ENCODE measurements at places on chromosomes 3 and 15.
A peak's percentile ranks its signal among the peaks of the same experiment; 100 is the strongest.

DNA sequence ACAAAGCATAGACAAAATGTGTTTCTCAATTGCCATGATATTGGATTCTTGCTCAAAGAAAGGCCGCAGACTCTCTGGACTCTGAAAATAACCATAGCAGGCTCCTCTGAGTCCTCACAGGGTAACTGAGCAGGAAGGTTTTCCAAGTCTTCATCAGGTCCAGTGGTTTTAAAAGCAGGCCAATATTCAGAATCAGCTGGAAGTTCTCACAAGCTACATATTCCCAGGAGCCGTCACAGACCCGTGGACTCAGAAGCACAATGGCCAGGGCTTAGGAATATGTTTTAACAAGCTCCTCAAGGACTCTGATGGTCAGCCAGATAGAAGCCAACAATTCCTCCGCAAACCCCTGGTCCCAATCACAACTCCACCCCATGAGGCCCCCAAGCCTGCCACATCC, 256.1 kb upstream of the ADAMTS9 start:
- DNase-seq, result no peak
- H3K36me3 ChIP-seq, result no peaks in the 10 kb centered on the region
- no peak overlapping the region for H3K27ac ChIP-seq
- no peak overlapping the region for H3K4me3 ChIP-seq

- no peak for DNase-seq
- no peaks in the 10 kb centered on the region for H3K4me1 ChIP-seq
- H3K4me3 ChIP-seq, result no peak overlapping the region
- H3K27ac ChIP-seq, result no peak overlapping the region
- no peaks in the 10 kb centered on the region for H3K27me3 ChIP-seq
- H3K36me3 ChIP-seq, result no peaks in the 10 kb centered on the region
Observed at GRCh38 chr3:11932636-11933035, 71.6 kb upstream of the SYN2 start.

- no peak overlapping the region for H3K27ac ChIP-seq
- no peaks in the 10 kb centered on the region for H3K4me1 ChIP-seq
- no peak overlapping the region for H3K4me3 ChIP-seq
Observed at GRCh38 chr15:88865498-88866099, 29.7 kb downstream of the HAPLN3 start.

- H3K27me3 ChIP-seq, result no peaks in the 10 kb centered on the region
- peaks cover 50% of the 10 kb centered on the region for H3K4me1 ChIP-seq
- peak overlapping the region; percentile 99 for H3K27ac ChIP-seq
- H3K36me3 ChIP-seq, result peaks cover 85% of the 10 kb centered on the region
- no peak overlapping the region for H3K4me3 ChIP-seq
- DNase-seq, result no peak
Observed at GRCh38 chr3:5198313-5198677, 10.8 kb downstream of the EDEM1 start.

- DNase-seq, result no peak
- no peaks in the 10 kb centered on the region for H3K27me3 ChIP-seq
- H3K27ac ChIP-seq, result no peak overlapping the region
- no peak overlapping the region for H3K4me3 ChIP-seq
Observed at GRCh38 chr15:64185146-64185911, 22.5 kb upstream of the PPIB start.

- peaks cover 50% of the 10 kb centered on the region for H3K27me3 ChIP-seq
- no peaks in the 10 kb centered on the region for H3K4me1 ChIP-seq
- peak; percentile 82 for DNase-seq
- H3K27ac ChIP-seq, result no peak overlapping the region
Observed at GRCh38 chr15:40930430-40931299, 1.5 kb downstream of the DLL4 start.

- no peak overlapping the region for H3K27ac ChIP-seq
- H3K4me3 ChIP-seq, result no peak overlapping the region
- no peak for DNase-seq
- H3K36me3 ChIP-seq, result no peaks in the 10 kb centered on the region
- peaks cover 30% of the 10 kb centered on the region for H3K27me3 ChIP-seq
- no peaks in the 10 kb centered on the region for H3K4me1 ChIP-seq
Observed at GRCh38 chr3:45844616-45845015, 2.7 kb upstream of the LZTFL1 start.

DNA sequence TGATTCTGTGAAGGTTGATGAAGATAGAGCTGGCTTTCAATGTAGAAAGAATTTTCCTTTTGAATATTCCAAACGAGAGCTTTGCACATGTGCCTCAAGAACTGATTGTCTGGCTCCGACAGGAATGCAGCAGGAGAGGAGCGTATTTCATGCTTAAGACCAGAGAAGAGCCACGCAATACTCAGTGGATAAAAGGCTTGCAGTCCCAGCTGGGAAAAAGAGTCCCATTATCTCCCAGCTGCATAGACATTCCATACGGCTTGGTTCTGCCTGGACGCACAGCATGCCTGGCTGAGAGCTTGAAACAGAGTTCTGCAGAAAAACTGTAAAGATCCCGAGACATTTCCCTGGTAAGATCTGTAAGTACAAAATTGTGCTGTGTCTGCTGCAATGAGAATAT, at the start of gene CNTN6:
Gene CNTN6, plus strand, starts transcription at position 254 of the 400 bp plus-strand sequence. CDS start 54,985 bp downstream, outside the sequence.
- no peaks in the 10 kb centered on the region for H3K36me3 ChIP-seq
- H3K4me3 ChIP-seq, result no peak within 1 kb of the TSS
- H3K4me1 ChIP-seq, result peaks cover 1% of the 10 kb centered on the region
- no peaks in the 10 kb centered on the region for H3K27me3 ChIP-seq
- H3K27ac ChIP-seq, result no peak within 1 kb of the TSS
- no peak for DNase-seq

- no peaks in the 10 kb centered on the region for H3K36me3 ChIP-seq
- no peaks in the 10 kb centered on the region for H3K27me3 ChIP-seq
- no peak overlapping the region for H3K27ac ChIP-seq
- H3K4me3 ChIP-seq, result no peak overlapping the region
Observed at GRCh38 chr3:24482096-24482705, 12.4 kb downstream of the THRB start.

- peaks cover 49% of the 10 kb centered on the region for H3K4me1 ChIP-seq
- H3K4me3 ChIP-seq, result peak overlapping the region; percentile 23
- no peak for DNase-seq
- H3K27ac ChIP-seq, result peak overlapping the region; percentile 91
Observed at GRCh38 chr15:40240619-40241221, 1.9 kb downstream of the PAK6 start.

GRCh38 chr3:30112902-30113484, 493.4 kb upstream of the TGFBR2 start:
- H3K4me3 ChIP-seq, result no peak overlapping the region
- H3K36me3 ChIP-seq, result no peaks in the 10 kb centered on the region
- H3K4me1 ChIP-seq, result no peaks in the 10 kb centered on the region
- DNase-seq, result no peak
- H3K27me3 ChIP-seq, result no peaks in the 10 kb centered on the region

GRCh38 chr15:62412686-62413085, 247.6 kb upstream of the C2CD4B start:
- no peak overlapping the region for H3K4me3 ChIP-seq
- no peaks in the 10 kb centered on the region for H3K4me1 ChIP-seq
- H3K27me3 ChIP-seq, result no peaks in the 10 kb centered on the region
- H3K27ac ChIP-seq, result no peak overlapping the region

GRCh38 chr3:59559721-59560435, 510.1 kb upstream of the CFAP20DC start:
- H3K27me3 ChIP-seq, result no peaks in the 10 kb centered on the region
- H3K4me3 ChIP-seq, result no peak overlapping the region
- peak overlapping the region; percentile 90 for H3K27ac ChIP-seq
- H3K36me3 ChIP-seq, result no peaks in the 10 kb centered on the region
- peaks cover 29% of the 10 kb centered on the region for H3K4me1 ChIP-seq
- no peak for DNase-seq

DNA sequence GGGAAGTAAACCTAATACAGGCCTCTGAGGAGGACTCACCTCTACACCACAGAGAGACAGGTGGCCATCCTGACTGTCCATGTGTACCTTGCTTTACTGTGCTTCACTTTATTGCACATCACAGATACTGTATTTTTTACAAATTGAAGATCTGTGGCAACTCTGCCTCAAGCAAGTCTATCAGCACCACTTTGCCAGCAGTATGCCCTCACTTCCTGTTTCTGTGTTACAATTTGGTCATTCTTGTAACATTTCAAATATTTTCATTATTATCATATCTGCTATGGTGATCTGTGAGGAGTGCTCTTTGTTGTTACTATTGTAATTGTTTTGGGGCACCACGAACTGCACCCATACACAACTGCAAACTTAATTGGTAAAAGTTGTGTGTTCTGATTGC, 78.0 kb downstream of the BBX start:
- DNase-seq, result no peak
- H3K27me3 ChIP-seq, result no peaks in the 10 kb centered on the region
- no peak overlapping the region for H3K27ac ChIP-seq

GRCh38 chr3:122350814-122351418, 25.9 kb downstream of the CSTA start:
- H3K27me3 ChIP-seq, result no peaks in the 10 kb centered on the region
- no peak overlapping the region for H3K4me3 ChIP-seq
- H3K27ac ChIP-seq, result no peak overlapping the region

- H3K4me1 ChIP-seq, result peaks cover 5% of the 10 kb centered on the region
- H3K27me3 ChIP-seq, result no peaks in the 10 kb centered on the region
- H3K4me3 ChIP-seq, result no peak overlapping the region
- H3K27ac ChIP-seq, result no peak overlapping the region
- H3K36me3 ChIP-seq, result no peaks in the 10 kb centered on the region
- no peak for DNase-seq
Observed at GRCh38 chr3:158935846-158936245, 134.0 kb downstream of the MFSD1 start.

GRCh38 chr3:119738741-119739140, 35.9 kb downstream of the CFAP91 start:
- H3K4me1 ChIP-seq, result no peaks in the 10 kb centered on the region
- H3K36me3 ChIP-seq, result no peaks in the 10 kb centered on the region
- DNase-seq, result no peak
- H3K4me3 ChIP-seq, result no peak overlapping the region

DNA sequence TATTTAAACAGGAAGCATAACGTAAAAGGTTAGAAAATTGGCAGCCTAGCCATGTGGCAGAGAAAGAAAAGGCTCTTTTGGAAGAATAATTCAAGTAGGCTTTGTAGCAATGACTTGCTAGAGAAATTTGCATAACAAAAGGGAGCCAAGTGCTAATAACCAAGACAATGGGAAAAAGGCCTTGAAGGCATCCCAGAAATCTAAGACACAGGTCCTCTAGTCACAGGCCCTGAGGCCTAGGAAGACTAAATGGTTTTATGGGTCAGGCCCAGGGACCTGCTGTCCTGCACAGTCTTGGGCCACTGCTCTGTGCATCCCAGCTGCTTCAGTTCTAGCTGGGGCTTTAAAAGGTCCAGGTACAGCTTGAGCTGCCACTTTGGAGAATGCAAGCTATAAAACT, 78.5 kb downstream of the FGF7 start:
- DNase-seq, result no peak
- H3K27me3 ChIP-seq, result no peaks in the 10 kb centered on the region
- H3K27ac ChIP-seq, result no peak overlapping the region
- H3K4me3 ChIP-seq, result no peak overlapping the region

DNA sequence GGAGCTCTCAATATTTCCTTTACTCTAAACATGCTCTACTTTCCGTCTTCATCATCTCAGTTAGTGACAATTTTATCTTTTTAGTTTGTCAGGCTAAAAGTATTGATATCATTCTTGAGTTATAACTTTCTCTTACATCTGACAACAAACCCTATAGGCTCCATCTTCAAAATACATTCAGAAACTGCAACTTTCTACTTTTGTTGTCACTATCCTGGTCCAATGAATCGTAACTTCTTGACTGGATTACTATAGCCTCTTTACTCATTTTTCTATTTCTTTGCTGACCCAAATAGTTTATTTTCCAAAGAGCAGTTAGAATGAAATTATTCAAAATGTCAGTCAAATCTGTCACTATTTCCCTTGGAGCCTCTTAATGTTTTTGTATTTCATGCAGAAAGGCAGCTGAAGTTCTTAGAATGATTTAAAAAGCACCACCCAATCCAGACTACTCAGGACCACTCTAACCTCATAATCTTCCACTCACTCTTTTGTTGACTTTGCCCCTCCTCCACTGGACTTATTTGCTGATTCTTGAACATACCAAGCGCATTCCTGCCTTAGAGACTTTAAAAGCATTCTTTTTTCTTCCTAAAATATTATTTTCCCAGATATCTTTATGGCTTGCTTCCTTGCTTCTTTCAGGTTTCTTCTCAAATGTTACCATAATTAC, 119.9 kb upstream of the CBLB start:
- no peak overlapping the region for H3K27ac ChIP-seq
- no peaks in the 10 kb centered on the region for H3K36me3 ChIP-seq
- no peak overlapping the region for H3K4me3 ChIP-seq
- no peaks in the 10 kb centered on the region for H3K27me3 ChIP-seq

GRCh38 chr3:61575893-61576292, 14.5 kb downstream of the PTPRG start:
- DNase-seq, result no peak
- H3K36me3 ChIP-seq, result no peaks in the 10 kb centered on the region
- no peak overlapping the region for H3K27ac ChIP-seq
- H3K4me1 ChIP-seq, result peaks cover 4% of the 10 kb centered on the region

DNA sequence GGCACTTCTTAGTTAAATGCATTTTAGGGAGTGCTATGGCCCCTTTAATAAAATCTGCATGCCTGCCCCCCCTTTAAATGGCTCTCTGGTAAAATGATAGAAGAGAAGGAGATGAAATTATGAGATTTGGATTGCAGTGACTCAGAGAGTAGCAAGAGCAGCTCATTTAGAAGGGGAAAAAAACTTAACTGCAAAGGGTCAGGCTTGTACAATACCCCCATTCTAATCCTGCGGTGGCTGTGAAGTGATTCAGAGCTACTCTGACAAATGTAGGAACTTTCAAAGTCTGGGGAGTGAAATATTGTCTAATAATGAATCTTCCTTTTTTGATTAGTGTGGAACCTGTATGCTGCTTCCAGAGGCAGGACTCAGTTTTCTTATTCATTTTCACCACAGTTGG, 44.1 kb upstream of the TBC1D23 start:
- H3K4me1 ChIP-seq, result no peaks in the 10 kb centered on the region
- H3K4me3 ChIP-seq, result no peak overlapping the region
- H3K36me3 ChIP-seq, result no peaks in the 10 kb centered on the region
- DNase-seq, result no peak

DNA sequence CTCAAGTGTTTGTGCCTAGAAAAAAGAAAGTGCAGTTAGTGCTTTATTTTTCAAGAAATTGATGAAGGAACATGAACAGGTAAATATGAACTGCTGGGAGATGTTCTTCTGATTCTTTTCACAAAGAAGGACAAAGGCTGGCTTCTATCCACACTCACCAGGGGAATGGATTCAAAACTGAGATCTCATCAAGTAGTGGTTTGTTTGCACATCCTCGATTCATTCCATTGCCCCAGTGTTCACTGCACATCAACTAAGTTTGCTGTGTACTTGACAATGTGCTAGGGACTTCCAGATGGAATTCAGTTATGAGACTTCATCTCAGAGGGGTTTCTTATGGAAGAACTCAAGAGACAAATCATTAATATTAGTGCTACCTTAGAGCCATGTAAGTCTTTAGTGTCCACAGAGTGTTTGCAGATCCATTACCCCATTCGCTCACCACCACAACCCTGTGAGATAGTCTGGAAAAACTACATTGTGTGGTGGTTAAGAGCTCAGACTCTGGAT, 332.9 kb upstream of the PPP2R3A start:
- H3K4me3 ChIP-seq, result no peak overlapping the region
- H3K27me3 ChIP-seq, result no peaks in the 10 kb centered on the region
- no peaks in the 10 kb centered on the region for H3K4me1 ChIP-seq
